Mesothelial cell of epicardium (in vitro differentiated cells): ENCODE measurements at places on chromosomes 1 and 21. TPM values are rescaled to one million over a fixed set of nuclear protein-coding genes. Genes with fewer than 3 reads are reported as not detected.
A peak's percentile ranks its signal among the peaks of the same experiment; 100 is the strongest.

The PALMD gene
- 0.32 to 0.58 TPM (median 0.49 TPM) in 3 replicates for total RNA-seq

The CXADR gene
- 36.8 to 41.0 TPM (median 37.5 TPM) in 3 replicates for total RNA-seq

GRCh38 chr1:209335178-209335577 lies 248.3 kb upstream of the CAMK1G start:
- no peak overlapping the region for H3K4me3 ChIP-seq
- peaks cover 2% of the 10 kb centered on the region for H3K4me1 ChIP-seq
- H3K27ac ChIP-seq, result no peak overlapping the region
- no peak for DNase-seq

DNA sequence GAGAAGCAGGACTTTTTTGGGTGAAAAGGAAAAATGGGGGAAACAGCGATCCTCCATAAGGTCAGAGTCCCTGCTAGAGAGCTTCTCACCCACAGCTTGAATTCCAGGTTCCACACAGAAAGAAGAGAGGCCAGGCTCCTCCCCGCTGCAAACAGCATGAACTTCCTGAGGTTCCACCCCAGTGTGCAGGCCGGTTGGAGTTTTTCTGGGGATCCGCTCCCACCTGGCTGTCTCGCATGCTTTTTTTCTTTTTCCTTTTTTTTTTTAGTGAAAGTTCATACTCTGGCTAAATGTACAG lies 595.1 kb upstream of the ZP4 start:
- peak overlapping the region; percentile 77 for H3K4me3 ChIP-seq
- peaks cover 37% of the 10 kb centered on the region for H3K4me1 ChIP-seq
- no peaks in the 10 kb centered on the region for H3K36me3 ChIP-seq
- peak overlapping the region; percentile 94 for H3K27ac ChIP-seq
